ENCODE measurements at places on chromosomes 3 and 15.

DNA sequence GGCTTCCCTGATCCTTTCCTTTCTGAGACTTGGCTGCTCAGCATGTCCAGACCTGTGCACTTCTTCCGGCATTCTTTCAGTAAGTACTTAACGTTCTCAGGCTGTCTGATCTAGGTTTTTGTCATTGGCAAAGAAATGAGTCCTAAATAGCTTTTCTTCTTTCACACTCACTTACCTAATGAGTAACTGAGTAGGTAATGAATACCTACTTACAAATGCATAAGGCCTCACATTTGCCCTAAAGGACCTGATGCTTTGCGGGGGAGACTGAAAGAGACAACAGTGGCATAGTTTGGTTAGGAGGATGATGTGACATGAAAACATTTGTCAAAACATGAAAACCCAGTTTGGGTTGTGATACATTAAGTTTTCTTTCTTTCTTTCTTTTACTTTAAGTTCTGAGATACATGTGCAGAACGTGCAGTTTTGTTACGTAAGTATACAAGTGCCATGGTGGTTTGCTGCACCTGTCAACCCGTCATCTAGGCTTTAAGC, 516.7 kb upstream of the CFAP20DC start:
- no peak for DNase-seq

DNA sequence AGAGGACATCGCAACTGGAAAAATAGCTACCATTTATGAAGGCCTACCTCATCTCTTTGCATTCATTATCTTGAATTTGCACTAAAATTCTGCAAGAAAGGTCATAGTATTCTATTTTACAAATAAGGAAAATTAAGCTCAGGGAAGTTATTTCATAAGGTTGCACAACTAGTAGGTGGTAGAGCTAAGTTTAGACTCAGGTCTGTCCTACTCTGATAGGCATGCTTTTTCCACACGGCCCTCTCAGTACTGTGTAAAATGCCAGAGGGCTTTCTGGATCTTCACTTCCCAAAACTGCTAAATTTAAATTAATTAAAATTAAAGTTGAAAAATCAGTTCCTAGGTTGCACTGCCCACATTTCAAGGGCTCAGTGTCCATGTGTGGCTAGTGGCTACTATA, 18.3 kb downstream of the MAP2K1 start:
- no peak for DNase-seq

- no peak for DNase-seq
Measured at GRCh38 chr15:60375306-60375705, 22.5 kb downstream of the ANXA2 start.

GRCh38 chr15:98296653-98297052, 336.1 kb downstream of the ARRDC4 start:
- no peak for DNase-seq

DNA sequence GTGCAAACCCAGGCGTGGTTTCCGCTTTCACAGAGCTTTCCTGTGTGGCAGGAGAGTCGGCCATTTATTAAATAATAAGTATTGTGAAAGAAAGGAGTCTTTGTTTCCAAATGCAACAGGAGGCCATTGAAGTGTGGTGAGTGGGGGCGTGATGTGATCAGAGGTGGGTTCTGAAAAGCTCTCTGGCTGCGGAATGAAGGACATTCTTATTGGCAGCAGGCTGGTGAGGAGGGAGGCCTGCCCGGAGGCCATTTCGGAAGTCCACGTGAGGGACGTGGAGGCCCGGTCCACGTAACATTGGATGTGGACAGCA, 11.1 kb downstream of the ARNT2 start:
- no peak for DNase-seq

DNA sequence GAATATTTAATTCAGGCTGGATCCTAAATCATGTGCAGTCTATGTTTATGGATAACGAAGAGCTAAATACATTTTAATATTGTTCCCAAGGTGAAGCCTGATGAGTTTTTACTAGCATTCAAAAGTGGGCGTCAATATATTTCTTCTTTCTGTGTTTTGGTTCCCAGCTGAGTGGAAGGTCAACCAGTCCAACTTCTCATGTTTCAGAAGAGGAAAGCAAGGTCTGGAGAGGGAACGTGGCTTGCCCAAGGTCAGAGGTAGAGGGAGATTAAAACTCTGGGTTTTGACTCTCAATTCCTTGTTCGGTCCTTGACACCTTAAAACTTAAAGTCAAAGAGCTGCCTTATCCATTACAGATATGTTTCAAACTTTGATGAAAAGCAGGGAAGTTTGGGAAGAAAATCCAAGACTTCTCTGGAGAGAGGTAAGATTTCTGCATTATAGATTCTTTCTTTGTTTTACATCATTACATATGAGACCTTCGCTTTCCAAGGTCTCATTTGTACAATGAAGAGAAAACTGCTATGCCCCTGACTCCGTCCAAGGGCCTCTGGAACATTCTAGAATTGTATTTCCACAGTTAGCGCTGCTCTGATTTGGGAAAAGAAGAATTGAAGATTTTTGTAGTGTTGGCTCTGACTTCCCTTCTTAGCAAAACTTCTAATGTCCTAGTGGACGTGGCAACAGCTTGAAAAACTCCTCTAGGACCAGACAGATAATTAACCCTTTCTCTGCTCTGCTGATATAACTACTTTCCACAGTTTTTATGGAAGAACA, 57.7 kb upstream of the HES1 start:
- DNase-seq = no peak

- no peak for DNase-seq
Measured at GRCh38 chr3:87805670-87806069, 253.1 kb downstream of the CGGBP1 start.

DNA sequence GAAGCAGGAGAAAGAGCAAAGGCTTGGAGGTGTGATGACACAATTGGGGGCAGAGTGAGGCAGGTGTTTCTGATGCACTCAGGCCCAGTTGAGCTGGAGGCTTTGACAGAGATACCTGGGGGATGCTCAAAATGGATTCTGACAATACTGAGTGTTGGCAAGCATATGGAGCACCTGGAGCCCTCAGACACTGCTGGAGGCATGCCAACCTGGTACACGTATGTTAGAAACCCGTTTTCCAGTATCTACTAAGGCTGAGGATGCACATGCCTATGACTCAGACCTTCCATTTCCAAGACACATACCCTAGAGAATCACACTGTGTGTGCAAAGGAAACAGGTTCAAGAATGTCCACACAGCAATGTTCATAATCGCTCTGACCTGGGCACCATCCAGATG, 58.7 kb downstream of the WNT7A start:
- DNase-seq = no peak

GRCh38 chr15:29674661-29675533, 147.4 kb downstream of the TJP1 start:
- DNase-seq = no peak

DNA sequence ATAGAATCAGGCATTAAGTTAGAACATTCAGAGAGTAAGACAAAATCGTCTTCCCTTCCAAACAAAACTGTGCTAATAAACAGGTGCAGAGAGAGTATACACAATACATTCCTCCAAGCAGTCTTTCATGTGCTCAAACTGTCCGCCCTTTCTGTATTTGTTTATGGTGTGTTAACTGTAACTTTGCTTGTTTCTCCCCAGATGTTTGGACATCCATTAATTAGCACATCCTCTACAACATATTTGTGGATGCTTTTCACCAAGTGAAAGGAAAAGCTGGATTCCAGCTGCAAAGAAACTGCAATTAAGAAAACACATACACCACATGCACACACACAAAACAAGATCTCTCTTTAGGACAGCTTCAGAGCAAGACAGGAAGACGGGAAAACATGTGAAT, 912.6 kb downstream of the NTRK3 start:
- DNase-seq = no peak

DNA sequence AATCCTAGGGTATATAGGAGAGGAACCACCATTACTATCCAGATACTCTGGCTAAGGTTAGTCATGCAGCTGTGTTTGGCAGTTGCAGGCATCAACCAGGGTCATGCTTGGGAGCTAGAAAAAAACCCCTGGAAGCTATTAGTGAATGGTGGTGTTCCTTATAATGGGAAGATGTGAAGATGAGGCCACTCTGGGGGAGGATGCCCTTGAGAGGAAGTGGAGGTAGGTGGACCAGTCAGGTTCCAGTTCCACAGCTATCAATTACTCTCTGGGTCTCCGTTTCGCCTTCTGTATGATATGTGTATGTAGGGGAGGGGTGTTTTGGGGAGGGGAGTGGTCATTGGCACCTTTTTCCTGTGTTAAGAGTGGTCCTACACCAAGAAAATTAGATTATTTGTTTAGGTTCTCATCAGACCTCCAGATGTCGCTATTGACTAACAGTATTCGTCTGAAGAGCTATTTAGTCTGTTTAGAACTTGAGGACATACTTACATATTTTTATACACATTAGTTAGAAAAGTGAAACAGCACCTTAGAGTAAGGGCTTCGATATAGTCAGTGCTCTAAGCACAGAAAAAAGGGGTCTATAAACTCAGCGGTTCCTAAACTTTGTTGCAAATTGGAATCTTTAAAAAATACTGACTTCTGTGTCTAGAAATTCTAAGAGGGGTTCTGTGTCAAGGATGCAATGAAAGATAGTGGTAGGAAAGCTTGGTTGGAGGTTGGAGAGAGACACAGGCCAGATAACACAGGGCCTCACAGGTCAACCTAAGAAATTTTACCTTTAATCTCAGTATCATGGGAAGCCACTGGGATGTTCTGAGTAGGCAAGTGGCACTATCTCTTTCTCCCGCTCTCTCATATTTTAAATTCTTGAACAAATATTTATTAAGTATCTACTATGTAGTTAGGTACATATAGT, 9.1 kb upstream of the HPS3 start:
- DNase-seq = peak; percentile 70

- no peak for DNase-seq
Measured at GRCh38 chr15:99071091-99071680, 33.7 kb upstream of the SYNM start.

DNA sequence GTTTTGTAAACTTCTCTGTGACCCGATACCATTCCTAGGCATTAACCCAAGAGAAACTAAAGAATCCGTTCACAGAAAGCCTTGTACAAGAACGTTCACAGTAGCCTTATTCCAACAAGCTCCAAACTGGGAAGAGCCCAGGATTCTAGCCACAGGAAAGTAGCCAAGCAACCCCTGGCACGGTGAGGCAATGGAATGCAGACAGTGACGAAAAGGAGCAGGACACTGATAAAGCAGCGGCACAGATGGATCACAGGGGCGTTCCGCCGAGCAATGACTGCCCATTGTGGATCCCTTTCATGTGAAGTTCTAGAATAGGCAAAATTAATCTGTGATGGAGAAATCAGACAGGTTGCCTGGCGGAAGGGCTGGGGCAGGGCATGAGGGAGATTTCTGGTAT, 198.7 kb upstream of the CHRNA7 start:
- DNase-seq = no peak

GRCh38 chr15:81297603-81298575, 26.1 kb downstream of the STARD5 start:
- DNase-seq = no peak

- no peak for DNase-seq
Measured at GRCh38 chr3:67500709-67501108, 153.7 kb downstream of the SUCLG2 start.

- DNase-seq = no peak
Measured at GRCh38 chr3:98589331-98590036, 3.9 kb downstream of the CPOX start.

- no peak for DNase-seq
Measured at GRCh38 chr3:49718858-49719213, 648 bp downstream of the AMIGO3 start.

DNA sequence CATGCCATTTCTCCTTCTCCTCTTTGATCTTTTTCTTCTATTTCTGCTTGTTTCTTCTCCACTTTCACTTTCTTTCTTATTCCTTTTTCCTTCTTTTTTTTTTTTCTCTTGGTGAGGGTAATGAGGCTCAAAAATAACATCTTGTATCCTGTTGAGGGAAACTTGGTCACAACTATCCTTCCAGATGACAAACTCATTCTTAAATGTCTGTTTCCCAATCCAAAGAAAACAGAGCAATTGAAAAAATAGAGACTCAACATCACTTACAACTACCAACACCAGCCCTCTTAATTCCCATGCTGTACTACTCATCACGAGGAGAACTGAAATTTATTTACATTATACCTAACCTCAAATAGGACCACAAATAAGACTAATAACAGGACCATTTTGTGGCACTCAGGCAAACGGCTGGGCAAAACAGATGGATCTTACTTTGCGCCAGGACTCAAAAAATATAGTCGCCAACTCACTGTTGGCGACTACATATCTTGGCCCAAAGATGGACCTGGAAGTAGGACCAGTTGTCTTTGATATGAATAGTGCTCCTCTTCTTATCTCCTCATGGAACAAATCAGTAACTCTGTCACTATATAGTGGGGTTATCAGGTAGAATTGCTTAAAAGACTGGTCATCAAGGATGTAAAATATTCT, 343.9 kb downstream of the ZBTB20 start:
- no peak for DNase-seq

DNA sequence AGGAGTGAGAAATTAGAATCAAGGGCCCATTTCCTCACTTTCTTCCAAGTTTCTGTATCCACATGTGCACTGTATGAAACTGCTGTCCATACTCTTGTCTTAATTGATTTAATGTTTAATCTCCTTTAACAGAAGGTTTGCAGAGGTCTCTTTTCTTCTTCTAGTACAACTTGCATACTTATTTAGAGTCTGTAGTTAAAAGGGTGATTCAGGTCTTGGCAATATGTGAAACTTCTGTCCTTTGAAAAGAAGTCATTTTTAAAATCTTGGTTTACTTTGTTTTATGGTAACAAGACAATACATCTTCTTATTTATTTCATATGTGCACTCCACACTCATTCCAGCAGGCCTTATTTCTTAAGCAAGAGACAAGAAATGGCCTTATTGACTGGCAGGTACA, 25.8 kb downstream of the TMEM45A start:
- DNase-seq = no peak

- DNase-seq = no peak
Measured at GRCh38 chr3:32428092-32429068, 36.7 kb downstream of the CMTM7 start.

- DNase-seq = no peak
Measured at GRCh38 chr3:169509359-169509758, 154.2 kb downstream of the MECOM start.

DNA sequence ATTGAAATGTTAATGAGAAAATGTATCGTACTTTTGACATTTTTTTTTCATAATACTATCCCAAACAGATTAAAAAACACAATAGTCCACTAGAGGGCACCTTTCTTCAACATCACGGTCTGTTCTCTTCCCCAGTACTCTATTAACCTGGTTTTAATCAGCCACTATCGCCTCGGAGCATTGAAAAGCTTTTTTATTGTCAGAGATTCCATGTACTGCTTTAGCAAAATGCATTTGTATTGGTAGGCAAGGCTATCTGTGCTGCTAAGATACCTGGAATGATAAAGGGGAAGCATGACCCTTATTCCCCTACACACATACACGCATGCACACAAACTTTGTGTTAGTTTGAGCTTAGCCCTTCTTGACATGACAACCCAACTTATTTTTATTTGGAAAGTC, 160.1 kb upstream of the IL12A start:
- DNase-seq = peak; percentile 82

DNA sequence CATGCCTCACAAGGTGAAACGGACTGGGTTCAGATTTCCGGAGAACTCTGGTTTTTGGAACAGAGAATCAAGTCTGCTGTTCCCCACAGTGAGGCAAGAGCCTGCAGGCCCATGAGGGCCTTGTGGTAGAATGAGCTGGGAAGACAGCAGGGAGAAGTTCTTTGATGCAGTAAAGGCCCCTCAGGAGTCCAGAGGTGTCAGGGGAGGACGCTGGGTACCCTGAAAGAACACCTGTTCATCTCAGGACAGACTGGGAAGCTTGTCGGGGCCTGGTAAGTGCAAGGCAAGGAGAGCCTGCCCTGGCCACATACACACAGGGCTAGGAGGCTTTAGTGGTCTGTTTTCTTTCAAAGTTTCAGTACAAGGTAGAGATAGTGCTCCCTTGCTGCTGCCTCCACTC, 3.7 kb upstream of the ZBTB47 start:
- no peak for DNase-seq

GRCh38 chr3:190499122-190499521, 14.8 kb upstream of the IL1RAP start:
- DNase-seq = no peak

Measured in LoVo (cell line).